ENCODE measurements at places on chromosomes 11 and 22.

DNA sequence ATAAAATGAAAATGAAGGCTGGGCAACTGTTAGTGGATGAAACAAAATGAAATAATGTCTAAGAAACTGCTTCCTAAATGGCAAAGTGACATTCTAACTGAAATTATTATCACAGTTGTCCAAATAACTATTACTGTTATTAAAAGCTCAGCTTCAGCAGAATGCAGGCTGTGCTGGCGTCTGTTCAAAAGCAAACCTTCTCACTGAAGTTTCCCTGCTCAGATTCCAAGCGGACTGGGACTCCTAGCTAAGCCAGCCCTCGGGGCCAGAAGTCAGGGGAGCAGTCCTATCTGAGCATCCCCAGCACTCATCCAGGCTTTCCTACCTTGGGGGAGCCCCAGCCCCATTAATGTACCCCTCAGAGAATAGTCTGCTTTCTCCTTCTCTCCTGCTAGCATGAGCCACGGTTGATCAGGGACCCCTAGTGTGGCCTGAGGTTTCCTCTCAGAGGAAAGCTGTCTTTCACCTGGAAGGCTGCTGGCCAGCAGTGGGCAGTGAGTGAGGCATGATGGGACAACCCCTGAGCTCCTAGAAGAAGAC lies 1167.3 kb downstream of the TBC1D22A start:
- no peak for DNase-seq

DNA sequence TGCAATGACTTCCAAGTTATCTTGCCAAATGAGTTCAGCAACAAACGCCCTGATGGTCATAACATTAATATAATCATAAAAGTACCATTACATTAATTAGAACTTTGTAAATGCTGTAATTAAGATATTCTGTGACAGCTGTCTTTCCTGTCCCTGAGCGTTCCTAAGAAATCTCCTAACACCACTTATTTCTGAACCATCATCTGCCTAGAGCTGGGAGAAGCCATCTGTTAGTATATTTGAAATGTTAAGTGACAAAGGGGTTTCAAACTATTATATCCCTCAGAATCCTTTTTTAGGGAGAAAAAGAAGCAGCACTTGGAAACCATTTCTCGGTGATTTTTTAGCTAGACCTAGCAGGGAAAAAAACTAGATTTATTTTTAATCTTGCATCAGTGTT lies 657.5 kb downstream of the FAM181B start:
- no peak for DNase-seq

GRCh38 chr22:41815716-41816115 lies 15.2 kb downstream of the CCDC134 start:
- DNase-seq: no peak

- no peak for DNase-seq
These were observed 7.1 kb downstream of the TPCN2 start for GRCh38 chr11:69055598-69056516.

DNA sequence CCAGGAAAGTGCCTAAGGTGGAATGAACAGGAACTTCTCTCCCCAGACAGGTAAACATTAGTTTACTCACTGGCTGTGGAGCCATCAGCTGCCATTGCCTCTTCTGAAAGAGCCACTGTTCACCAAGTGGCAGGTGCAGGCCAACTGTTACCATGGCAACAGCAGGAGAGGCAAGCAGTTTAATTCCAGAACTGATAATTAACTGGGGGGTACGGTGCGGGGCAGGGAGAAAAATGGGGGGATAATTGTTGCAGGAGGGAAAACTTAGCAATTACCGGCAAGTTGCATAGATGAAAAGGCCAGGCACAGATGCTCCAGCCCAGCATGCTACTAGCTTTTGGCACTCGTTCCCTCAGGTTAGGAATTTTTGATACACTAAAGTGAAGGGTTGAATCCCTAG lies 85.1 kb downstream of the TRIM44 start:
- DNase-seq: peak; percentile 82

GRCh38 chr22:17087498-17088131 lies 2.8 kb downstream of the IL17RA start:
- no peak for DNase-seq

DNA sequence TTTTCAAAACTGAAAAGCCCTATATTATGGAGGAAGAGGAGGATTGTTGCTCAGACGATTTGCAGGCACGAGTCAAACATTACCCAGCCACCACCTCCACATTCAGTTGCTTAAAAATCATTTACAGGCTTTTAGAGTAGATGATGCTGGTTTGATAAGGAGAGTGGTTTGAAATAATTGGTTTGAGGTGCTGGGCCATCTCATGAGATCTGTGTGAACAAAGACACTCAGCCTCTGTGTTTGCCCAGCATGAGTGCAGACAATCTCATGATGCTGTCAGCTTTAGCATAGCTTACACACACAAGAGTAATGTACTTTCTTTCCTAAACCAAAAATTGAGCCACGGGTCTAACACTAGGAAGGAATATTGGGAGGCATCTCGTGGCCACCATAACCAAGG lies 4.3 kb downstream of the SLC43A3 start:
- DNase-seq: no peak

DNA sequence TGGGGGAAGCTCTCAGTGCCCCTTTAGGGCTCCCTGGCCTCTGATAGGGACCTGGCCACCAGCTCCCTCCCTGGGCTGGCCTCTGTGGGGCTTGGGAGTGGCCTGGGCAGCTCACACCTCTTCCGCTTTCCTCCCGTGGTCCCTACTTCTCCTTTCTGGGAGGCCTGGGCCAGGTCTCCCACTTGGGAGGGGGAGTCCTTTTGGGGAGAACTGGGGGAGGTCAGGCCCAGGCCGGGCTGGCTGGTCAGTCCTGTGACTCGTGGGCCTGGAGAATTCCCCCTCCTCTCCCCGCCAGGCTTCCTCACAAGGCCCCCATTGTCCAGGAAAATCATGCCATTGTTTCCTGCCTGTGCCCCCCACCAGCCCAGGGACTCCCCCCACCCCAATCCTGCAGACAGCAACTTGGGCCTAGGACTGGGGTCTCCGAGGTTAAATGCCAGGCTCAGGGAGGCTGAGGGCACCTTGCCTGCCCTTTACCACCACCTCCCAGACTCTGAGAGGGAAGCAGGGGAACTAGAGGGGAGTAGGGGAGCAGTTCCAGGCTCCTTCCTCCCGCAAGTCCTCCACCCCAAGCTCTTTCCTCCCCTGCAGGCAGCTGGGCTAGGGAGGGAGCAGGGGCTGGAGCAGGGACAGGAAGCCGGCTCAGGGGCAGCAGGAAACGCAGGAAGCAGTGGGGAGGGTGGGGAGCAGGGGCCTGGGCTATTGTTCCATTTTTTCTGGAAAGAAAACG lies 2.8 kb downstream of the MAP3K11 start:
- DNase-seq: no peak

GRCh38 chr22:45228401-45228754 lies 12.3 kb downstream of the KIAA0930 start:
- DNase-seq: no peak

DNA sequence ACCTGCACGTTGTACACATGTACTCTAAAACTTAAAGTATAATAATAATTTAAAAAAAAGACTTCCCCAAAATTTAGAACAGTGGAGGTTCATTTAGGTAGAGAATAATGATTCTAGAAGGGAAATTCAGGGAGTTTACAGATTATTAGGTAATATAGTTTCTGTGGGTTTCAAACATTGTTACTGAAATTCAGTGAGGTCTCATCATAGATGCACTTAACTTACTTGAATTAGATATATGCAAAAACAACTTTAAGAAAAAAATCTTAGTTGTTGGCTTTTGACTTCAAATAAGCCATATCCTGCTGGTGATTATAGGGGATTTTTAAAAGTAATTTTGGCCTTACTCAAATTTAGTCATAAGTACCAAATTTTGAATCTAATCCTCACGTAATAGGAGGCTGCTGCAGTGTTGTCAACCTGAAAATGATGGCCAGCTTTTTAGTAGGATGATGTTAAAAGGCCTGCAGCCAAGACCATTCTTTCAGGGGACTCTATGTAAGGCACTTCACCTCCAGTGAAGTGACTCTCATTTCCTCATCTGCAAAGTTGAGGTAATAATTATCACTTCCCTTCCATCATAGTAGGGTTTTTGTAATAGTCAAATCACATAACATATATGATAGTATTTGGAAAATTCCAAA lies 42.5 kb upstream of the KCNA4 start:
- DNase-seq: no peak

DNA sequence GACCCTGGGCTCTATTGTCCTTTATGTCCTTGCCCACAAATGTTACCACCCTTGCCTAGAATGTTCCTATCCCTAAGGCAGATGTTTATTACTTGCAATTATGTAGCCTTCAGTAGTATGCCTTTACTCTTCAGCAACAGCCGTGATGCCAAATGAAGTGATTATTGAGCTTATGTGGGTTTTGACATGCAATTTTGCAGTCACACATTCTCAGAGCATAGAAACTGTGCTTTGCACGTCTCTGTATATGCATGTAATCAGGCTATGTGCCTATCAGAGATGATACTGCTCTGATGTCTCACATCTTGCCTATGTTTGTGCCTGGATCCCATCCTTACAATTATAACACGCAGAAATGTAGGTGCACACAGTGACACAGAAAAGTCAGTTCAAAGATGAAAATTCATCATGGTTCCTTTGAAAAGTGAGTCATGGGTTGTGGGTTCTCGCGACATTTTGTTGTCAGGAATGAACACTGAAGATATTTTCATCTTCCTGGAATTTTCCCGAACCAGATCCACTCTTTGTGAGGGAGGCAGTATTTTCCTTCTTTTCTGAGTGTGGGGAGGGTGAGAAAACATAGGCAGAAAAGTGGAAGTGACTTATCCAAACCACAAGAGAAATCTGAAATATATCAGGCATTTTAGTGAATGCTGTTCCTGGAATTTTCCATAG lies 81.1 kb downstream of the BMAL1 start:
- DNase-seq: no peak

DNA sequence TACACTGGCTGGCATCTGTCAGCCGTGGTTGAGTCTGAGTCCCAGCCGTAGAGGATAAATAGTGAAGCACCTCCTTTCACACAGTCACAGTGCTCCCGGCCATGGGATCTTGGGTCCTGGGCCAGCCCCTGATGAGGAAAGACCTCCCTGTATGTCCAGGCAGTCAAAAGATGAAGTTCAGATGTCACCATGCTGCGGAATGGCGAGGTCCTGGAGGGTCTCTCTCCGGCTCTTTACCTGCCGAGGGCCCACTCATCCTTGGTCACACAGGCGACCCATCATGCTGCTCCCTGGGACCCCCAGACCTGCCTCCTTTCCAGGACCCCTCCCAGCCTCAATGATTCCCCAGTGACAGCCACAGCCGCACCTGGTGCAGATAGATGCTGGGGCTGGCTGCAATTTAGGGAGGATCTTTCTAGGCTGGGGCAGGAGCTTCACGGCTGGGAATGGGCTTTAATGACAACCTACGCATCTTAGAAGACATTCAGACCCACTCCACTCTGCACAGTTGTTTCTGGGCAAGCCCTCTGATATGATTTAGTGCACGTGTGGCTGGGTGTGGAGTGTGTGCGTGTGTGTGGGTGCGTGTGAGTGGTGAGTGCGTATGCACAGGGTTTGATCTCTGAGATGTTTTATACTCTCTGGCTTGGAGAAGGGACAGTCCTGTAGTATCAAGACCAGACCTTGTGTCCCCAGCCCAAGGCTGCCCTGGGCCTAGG lies 79.7 kb downstream of the FBLN1 start:
- no peak for DNase-seq

DNA sequence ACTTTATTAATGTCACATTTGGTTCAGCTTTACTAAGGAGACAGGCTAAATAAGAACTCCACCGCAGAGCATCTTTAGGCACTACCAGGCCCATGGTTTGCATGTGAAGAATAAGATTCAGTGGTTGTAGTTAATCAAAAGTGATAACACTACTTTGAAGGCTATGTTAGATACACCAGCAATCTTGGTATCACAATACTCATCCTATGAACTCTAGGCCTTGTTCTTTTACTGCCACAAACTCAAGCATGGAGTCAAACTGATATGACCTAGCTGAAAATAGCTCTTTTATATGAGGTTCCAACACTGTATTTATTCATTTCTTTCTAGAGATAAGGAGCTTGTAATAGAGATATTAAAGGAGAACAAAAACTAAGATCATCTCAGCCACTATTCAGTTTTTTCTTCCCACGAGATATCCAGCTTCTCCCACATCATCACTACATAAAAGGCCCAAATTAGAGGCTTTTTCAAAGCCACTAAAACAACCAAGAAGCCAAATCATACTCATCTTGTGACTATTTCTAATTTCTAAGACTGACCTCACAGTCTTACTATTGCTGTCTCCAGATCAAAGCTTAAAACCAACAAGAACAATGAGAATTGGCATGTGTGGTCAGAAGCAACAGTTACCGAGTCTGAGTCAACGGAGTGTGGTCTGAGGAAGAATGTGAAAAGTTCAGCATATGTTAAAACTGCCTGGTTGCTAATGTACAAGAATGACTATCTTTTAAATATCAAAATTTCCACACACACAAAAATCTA lies 25.1 kb upstream of the GUCY1A2 start:
- DNase-seq: no peak

GRCh38 chr11:29251738-29252137 lies 765.1 kb downstream of the KCNA4 start:
- DNase-seq: no peak

GRCh38 chr11:12287009-12287373 lies 90.4 kb upstream of the PARVA start:
- DNase-seq: no peak

GRCh38 chr11:2077061-2077802 lies 62.0 kb downstream of the IGF2 start:
- no peak for DNase-seq

DNA sequence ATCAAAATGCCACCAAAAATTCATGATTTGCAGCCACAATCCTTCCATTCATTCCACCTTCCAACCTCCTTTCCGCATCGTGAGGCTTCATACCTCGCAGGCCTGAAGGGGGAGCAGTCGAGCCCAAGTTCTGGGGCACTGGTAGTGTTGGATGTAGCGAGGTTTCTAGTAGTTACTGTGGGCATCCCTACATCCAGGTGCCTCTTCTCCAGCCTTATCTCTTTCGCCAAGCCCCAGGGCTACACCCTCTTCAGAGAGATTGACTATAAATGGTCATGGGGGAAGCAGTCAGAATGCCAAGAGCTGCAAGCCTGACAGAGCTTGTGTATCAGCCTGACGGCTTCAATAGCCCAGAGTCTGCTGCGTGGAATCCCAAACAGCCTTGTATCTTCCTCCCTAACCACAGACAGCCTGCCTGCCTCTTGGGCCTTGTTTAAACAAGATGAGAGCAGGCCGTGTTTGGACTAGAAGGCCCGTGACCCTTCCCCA lies 28.9 kb downstream of the CLMP start:
- DNase-seq: no peak

DNA sequence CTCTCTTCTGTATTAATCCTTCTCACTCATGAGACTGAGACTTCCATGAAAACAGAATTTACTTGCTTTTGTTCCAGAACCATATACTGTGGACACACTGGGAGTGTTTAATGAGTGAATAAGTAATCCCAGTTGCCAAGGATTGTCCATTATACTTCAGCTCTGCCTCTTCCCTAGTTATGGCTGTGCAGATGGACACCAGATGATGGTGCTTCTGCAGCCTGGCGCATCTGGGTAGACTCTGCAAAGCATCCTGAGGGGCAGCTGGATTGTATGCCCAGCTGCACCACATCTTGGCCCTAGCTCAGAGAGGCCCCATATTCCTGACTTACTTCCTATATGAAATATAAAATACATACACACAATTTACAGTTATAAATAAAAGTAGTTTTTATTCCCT lies 43.5 kb downstream of the DBX1 start:
- DNase-seq: no peak

Measured in NCI-H1417 treated with DMSO at 0.1 percent for 48 hours (cell line).